ENCODE measurements at places on chromosomes 5 and 9.

DNA sequence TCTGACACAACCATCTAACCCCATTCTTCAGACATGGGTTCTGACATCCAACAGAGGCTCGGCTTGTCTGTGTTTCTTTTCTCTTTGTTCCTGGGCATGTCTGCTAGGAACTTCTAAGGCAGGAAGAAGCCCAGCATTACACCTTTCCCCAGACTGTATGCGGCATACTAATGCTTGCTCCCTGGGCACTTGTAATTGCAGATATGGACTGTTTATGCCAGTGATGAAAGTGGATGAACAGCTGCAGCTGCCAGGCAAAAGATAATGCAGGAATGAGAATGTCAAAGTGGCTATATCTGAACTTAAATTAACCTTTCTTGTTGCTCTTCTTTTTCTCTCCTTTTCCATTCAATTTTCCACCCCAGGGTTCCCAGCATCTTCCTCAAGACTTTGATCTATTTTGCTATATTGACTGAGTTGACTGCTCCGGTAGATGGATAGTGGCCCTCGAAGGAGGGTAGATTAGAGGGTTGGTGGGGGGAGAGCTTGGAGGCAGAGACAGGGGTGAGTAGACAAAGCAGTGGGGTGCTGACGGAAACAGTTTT, 344.4 kb downstream of the MAN2A1 start:
- DNase-seq, result no peak

DNA sequence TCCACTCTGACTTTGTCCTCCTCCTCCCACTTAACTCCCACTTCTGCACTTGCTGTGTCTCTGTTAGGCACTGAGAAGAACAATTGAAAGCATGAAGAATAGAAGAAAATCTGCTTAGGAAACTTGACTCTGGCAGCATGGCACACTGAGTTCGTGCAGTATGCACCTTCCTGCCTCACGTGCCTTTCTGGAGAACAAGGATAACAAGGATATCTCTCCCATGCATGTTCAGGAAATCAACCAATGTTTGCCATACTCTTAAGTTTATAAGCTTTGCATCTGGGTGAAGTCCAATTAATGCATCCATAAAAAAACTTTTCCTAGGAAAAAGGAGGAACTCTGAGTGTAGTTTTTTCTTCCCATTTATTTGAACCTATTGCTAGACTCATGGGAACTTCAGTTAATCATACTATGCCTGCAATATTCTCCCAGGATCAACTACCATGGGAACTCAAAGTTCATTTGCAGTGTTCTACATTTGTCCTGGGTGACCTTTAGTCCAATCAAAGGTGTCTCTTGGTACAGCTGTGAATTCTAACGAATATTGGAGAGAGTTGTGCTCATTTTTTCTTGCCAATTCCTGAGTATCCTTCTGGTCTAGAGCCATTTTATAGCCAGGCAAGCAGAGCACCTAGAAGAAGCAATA, 227.0 kb downstream of the ENC1 start:
- DNase-seq, result no peak

DNA sequence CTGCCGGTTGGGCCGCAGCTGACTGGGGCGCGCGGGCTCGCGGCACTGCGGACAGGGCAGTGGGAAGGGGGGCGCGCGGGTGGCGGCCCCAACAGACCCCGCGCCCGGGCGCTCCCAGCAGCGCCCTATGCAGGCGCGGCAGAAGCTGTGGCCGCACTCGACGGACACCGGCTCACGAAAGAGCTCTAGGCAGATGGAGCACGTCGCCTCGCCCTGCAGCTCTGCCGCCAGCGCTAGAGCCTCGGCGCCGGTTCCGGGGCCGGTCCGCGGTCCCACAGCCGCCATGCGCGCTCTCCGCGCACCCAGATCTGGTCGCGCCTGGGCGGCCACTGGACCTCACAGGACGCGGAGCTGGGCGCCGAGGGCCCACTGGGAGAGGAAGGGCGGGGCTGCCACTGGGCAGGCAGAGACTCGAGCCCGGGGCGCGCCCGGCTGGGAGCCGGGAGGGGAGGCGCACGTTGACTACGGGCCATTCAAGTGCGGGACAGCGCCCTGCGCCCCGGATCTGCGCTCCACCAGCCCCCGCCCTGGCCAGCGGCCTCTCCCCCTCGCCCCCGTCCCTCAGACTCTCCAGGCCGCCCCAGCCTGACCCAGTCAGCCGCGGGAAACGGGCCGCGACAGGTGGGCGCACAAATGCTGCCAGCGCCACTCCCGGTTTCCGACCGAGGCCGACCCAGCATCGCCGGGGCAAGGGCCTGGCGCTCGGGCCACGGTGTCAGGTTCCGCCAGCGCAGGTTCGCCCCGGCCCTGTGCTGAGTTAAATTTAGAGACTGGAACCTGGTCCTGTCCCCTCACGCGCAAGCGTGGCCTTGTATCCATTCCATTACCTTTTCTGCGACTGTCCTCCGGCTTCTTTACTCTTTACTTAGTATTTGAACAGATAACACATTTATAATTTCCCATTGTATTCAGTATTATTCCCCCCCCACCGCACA, at the start of gene TRIM7:
Gene TRIM7 (minus strand): TSS at position 371 of the 935 bp plus-strand sequence. CDS start 86 bp downstream, at position 285.
- peak; percentile 86 for DNase-seq

- no peak for DNase-seq
Observed at GRCh38 chr9:7145361-7146069, 387.7 kb downstream of the KDM4C start.

GRCh38 chr5:5149154-5149553, 9.0 kb downstream of the ADAMTS16 start:
- no peak for DNase-seq

GRCh38 chr5:58276431-58276830, 183.5 kb downstream of the PLK2 start:
- no peak for DNase-seq

DNA sequence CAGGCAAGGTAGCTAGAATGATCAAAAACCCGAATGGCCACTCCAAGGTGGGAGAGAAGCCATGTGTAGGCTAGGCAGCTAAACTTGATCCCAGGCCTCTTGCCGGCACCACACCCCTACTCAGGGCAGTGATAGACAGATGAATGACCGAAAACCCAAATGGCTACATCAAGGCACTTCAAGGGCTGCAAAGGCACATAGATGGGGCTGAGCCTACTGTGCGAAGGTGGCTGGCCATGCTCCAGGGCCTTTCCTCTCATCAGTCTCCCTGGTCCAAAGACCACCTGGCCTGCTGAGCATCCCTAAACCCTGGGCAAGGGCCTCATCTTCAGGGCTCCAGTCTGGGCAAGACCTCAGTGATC, 3.7 kb upstream of the TIFAB start:
- DNase-seq, result peak; percentile 49

DNA sequence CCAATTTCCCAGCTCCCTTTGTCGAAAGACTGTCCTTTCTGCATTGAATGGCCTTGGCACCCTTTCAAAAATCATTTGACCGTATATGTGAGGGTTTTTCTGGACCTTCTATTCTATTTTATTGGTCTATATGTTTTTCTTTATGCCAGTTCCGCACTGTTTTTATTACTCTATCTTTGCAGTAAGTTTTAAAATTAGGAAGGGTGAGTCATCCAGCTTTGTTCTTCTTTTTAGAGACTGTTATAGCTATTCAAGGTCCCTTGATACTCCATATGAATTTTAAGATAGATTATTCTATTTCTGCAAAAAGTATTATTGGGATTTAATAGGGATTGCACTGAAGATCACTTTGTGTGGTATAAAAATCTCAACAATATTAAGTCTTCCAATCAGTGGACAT, 44.2 kb upstream of the STARD4 start:
- no peak for DNase-seq

GRCh38 chr9:125325826-125326225, 64.2 kb downstream of the GAPVD1 start:
- no peak for DNase-seq

GRCh38 chr5:92207151-92207550, 824.0 kb upstream of the ARRDC3 start:
- no peak for DNase-seq

- no peak for DNase-seq
Observed at GRCh38 chr9:135455401-135456030, 24.1 kb upstream of the PPP1R26 start.

DNA sequence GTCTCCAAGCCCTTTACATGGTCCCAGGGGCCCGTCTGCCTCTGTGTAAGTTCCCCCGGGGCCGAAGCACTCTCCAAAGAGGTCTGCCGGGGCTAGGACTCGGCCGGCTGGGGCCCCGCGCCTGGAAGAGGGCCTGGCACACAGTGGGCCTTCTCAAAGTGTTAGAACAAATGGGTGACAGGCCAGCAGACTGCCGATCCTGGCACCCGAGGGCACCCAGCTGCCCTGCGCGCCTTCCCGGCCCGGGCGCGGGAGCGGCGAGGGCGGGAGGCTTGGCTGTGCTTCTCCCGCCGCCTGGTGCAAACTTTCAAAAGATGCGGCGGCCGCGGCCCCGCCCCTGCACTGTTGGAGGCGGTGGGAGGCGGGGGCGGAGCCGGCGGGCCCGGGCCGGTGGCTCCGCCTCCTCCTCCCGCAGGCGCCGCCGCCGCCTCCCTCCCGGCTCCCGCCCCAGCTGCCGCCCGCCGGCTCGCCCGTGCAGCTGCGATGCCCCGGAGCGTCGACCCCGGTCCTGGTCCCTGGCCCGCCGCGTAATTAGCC, at the start of gene NEURL1B:
Gene NEURL1B (plus strand): TSS at position 442 of the 537 bp plus-strand sequence. CDS start 144 bp downstream, outside the sequence.
- DNase-seq, result peak; percentile 73

DNA sequence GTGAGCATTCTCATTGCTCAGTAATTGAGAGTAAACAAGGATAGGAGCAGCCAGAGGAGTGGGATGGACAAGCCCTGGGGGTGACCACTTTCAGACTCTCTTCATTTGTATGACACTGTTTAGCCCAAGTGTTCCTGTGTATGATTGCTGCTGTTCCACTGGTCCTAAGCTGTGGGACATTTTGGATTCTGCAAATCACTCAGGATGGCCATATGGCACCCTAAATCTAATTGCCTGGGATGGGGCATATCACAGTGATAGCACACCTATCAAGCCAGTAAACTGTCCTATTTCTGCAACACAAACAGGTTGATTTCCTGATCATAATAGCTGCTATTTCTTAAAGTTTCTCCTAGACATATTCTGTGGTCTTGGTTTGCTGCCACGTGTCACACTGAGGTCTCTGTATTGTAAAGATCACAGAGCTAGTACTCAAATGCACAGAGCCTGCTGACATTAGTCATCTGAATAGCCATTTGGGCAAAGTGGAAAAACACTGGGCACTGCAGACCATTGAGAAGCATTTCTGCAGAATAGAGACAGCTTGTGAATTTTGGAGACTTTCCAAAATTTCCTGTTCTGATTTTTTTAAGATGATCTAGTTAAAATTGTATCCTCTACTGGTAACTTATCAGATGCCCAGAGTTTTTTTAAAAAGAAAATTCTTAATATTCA, 320.2 kb downstream of the RFX3 start:
- DNase-seq, result no peak

- no peak for DNase-seq
Observed at GRCh38 chr5:89967771-89968444, 441.6 kb downstream of the CETN3 start.

- peak; percentile 96 for DNase-seq
Observed at GRCh38 chr5:172110921-172111851, 76.8 kb downstream of the STK10 start.

DNA sequence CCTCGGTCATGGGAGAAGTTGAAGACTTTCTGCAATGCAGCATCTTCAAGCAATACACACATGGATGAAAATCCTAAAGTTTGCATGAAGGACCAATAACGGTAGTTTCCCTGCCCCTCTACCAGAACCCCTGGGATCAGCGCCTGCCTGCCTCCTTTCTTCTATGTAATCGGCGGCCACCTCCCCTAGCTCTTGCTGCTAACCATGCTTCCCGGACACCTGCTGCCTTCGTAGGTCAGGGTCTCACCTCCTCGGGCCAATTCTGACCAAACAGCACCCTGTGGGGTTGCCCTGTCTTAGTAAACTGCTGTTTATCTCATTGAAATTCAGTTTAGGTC, 388 bp upstream of the MED10 start:
- DNase-seq, result no peak

DNA sequence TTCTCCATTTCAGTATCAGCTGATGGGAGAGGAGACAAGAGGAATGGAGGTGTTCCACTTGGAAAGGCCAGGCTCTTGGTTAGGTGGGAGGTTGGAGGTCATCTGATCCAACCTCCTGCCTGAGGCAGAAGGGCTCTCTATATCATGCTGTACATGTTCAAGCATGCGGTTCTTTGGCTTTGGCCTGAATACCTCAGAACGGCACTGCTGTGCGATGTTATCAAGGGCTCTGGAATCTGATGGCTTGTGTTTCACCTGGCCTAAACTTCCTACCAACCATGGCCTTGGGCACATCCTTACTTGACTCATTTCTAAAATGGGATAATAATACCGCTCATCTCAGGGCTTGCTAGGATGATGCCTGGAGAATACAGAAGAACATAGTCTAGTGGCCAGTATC, 90.1 kb upstream of the FAM169A start:
- DNase-seq, result no peak

DNA sequence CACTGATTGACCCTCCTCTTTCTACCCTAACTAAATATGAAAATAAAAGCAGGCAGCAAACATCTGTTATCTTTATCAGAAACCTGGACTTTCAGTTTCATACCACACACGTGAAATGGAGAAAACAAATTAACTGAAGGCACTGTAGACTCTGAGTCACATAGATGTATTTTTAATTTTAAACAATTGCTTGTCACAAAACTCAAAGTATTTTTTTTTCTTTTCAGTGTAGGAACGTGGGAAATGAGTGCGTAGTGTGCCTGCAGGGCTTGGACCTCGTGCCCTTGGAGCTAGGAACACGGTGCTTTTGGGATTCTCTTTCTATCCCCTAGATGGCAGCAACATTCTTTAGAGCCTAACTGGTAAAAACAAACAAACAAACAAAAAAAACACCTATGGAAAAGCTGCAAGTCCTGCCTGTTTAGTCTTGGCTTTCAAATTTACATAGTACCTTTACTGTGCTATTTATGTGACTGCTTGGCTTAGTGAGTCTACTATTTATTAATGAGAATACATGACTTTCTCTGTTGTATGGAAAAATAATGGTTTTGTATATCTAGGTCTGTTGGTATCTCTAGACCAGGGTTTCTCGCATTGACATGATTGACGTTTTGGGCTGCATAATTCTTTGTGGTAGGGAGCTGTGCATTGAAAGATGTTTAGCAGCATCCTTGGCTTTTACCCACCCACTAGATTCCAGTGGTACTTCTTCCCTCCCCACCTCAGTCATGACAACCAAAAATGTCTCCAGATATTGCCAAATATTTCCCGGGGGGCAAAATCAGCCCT, 16.8 kb upstream of the ACTBL2 start:
- no peak for DNase-seq

DNA sequence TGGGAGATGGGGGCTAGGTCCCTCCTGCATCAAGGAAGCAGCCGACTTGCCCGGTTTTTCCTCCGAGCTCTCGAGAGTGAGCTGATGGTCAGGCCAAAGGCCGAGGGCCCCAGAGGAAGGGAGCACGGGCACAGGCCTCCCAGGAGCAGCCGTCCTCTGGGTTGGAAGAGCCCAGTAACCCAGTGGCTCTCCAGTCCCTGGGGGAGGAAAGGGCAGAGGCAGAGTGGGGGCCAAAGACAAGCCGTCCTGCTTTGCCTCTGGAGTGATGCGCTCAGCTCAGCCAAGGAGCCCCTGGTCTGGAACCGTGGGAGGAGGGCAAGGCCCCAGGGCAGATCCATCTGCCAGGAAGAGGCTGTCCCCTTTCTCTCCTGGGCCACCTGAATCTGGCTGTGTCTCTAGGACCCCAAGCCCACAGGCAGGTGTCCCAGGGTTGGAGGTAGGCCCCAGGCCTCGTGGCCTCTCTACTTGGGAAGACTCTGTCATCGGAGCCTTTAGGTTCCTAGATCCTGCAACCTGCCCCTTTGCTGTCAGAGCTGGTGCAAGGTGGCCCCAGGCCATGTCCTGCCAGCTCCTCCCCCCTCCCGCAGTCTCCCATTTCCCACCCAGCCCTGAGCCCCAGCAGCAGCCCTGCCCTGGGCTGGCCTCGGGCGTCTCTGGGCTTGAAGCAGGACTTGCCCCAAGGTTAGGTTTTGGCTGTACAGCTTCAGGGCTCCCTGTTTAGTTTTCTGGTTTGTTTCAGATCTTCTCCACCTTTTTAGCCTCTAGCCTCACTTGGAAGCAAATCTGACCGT, 224.1 kb downstream of the CACNA1B start:
- DNase-seq, result peak; percentile 51
